ENCODE measurements at places on chromosomes 12 and 14. TPM values are rescaled to one million over a fixed set of nuclear protein-coding genes. Genes with fewer than 3 reads are reported as not detected.

Gene PKP2
- polyA plus RNA-seq, result 8.5 TPM

Gene KLRC2
- not detected for polyA plus RNA-seq

Gene RPGRIP1
- 0.29 TPM for polyA plus RNA-seq

Gene OR10P1
- polyA plus RNA-seq, result not detected

Gene CHGA
- 1.2 TPM for polyA plus RNA-seq

Gene TSFM
- polyA plus RNA-seq, result 33.2 TPM
